ENCODE measurements at places on chromosomes 7 and 10.

DNA sequence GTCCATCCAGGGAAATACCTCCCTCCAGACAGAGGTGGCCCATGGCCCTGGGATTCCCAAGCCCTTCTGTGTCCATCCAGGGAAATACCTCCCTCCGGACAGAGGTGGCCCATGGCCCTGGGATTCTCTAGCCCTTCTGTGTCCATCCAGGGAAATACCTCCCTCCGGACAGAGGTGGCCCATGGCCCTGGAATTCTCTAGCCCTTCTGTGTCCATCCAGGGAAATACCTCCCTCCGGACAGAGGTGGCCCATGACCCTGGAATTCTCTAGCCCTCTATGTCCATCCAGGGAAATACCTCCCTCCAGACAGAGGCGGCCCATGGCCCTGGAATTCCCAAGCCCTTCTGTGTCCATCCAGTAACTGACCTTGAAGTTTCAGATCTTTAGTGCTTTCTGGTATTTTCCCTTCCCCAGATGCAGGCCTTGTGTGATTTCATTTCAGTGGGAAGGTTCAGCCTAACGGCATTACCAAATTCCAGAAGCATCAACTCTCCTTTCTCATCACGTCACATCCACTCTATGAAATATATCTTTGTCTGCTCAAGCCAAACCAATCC, 28.8 kb upstream of the DIP2C start:
- no peak for DNase-seq

DNA sequence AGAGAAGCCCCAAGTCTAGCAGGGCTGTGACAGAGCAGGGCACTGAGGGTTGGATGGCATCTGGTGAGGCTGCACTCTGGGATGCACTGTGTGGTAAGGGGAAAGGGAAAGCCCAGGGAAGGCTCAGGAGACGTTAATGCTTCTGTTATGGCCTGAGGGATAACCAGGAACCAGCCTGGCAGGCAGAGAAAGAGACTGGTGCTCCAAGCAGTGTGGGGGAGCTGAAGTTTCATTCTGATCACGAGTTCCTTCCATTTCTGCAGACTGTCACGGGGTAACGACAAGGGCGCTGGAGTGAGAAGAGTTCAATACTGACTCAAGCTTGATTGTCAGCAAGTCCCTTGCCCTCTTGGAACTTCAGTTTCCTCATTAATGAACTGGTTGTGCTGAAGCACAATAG, 730.9 kb downstream of the GRID1 start:
- no peak for DNase-seq

- peak; percentile 17 for DNase-seq
These were observed 45.2 kb upstream of the BHLHA15 start for GRCh38 chr7:98165827-98166667.

DNA sequence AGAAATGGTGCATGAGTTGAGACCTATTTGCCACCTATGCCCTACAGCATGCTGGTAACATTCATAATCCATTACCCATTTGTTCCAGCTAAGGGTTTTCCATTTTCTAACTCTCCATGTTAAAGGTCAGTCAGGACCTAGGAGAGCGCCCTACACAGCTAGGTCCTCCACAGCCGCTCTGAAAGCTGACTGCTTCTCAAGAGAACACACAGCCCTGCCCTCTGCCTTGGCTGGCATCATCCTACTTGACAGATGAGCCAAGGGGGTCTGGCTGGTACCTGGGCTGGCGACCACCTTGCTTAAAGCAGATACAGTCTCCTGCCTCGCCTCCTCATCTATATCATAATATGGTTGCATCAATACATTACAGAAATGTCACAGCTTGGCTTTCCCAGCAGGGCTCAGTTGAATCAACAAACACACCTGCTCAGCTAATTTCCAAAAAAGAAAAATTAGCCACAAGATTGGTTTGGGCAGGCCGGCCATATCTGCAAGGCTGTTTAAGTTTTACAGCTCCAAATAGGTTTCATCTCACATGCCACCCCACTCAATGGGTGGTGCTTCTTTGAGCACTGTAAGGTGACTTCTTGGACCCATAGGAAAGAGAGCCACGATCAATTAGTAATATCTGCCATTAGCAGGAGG, 17.3 kb downstream of the TLL2 start:
- no peak for DNase-seq

- no peak for DNase-seq
These were observed 2.0 kb downstream of the DBF4 start for GRCh38 chr7:87878208-87878735.

GRCh38 chr10:119542988-119543813, 682 bp upstream of the RGS10 start:
- peak; percentile 59 for DNase-seq

GRCh38 chr7:6631605-6632004, 5.5 kb upstream of the ZNF316 start:
- no peak for DNase-seq

DNA sequence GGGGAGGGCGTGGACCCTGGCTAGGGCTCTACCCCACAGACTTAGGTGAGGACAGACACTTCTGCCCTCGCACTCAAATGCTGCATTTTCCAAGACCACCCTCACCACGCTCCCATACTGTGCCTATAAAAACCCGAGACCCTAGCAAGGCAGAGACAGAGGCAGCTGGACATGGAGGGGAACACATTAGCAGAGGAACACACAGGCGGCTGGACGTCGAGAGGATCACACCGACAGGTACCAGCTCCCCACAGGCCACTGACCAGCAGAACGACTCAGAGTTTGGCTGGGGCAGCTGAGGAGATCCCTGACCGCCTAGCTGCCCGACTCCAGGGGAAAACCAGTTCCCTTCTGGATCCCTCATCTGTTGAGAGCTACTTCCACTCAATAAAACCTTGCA, 338.2 kb upstream of the SMIM30 start:
- no peak for DNase-seq

DNA sequence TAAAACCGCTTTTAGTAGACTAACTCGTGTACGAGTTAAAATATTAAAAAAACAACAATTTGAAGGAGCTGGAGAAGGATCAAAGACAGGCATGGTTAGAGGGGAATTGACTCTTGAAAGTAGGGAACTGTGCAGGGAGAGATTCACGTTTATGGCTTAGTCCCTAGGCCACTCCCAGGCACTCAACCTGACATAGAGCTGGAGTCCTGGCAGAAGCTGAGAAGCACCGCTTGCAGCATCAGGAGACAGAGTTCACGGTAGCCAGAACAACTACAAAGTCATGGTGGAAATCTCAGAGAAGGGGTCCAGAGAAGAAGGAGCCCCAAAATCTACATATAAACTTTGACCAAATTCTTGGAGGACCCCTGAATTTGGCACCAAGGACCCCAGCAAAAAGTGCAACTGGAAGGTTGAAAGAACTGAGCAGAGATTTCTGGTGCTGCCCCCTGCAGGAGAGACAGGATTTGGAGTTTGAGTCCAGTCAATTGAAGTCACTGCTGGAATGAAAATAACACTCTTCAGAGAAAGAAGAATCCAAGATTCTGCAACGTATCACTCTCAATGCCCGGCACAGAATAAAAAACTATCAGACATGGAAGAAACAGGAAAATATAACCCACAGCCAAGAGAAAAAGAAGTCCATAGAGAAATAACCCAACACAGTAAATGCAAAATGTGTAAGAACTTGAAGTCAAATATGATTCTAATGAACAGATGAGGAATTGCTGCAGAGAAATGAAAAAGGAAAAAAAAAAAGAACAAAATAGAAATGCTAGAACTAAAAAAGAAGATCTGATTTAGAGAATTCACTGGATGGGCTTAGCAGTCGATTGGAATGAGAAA, 493.3 kb upstream of the PODXL start:
- peak; percentile 2 for DNase-seq

GRCh38 chr7:76011442-76011861, 17.1 kb upstream of the TMEM120A start:
- DNase-seq: no peak

GRCh38 chr7:50864694-50865093, 82.0 kb upstream of the GRB10 start:
- DNase-seq: no peak

DNA sequence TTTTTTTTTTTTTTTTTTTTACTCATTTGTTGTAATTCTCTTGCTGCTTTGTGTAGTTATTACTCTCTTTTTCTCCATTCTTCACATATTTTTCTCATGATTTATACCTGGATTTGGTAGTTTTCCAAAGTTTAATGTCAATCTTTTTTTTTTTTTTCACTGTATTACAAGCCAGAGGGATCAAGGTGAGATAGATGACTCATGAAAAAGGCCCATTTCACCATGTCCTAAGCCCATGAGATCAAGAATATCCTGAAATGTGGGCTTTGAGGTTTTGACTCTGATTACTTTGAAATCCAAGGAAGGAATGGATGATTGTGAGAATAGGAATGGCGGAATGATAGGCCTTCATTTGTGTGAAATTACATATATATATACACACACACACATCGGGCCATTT, 31.1 kb downstream of the TAX1BP1 start:
- no peak for DNase-seq

GRCh38 chr10:96992721-96993120, 160.6 kb downstream of the LCOR start:
- no peak for DNase-seq

GRCh38 chr10:127587668-127588365, 38.7 kb downstream of the NPS start:
- DNase-seq: no peak

DNA sequence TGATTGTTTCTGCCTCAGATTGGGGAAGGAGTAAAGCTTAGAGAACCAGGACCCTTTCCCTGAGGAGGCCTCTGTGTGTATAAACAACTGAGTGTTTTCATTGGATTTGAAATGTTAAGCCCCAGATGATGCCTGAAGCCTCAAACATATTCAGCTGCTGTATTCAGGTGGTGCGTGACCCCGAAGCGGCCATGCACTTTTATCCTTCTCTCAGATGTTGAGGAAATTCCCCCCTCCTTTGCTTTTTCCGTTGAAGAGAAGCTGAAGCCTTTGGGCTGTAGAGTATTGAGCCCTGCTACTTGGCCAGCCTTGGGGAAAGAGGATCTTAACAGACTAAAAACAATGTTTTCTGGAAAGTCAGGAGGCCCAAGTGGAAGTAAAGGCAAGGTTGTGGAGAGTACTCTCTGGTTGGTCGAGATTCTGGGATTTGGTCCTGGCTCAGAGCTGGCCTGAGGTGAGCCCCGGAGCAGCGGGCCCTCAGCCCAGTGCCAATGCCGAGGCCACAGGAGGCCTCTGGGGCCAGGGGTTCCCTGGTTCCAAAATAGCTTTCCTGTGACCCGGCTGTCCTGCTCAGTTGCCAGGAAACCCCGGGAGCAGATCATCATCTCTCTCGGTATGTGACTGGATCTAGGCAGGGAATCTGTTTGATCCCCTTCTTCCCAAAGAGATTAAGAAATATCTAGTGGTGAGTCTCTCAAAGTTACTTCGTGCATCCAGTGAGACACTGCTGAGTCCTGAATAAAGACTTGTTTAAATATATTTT, 22.5 kb downstream of the FKBP6 start:
- DNase-seq: no peak

- no peak for DNase-seq
These were observed 150.0 kb downstream of the PRKAG2 start for GRCh38 chr7:151726652-151727578.

DNA sequence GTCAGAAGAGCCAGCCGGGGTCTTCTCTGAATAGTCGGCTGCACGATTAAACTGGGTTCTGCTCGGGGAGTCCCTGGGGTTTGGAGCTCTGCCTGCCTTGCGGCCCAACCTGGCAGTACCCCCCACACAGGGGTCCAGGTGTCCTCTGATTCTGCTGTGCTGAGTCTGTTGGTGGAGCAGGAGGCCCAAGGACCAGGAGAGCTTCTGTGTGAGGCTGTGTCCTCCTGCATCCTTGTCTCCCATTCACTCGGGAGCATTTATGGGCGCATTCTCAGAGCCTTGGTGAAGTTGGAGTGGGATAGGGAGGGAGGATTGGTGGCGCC, 14.2 kb downstream of the INPP5A start:
- DNase-seq: no peak

- DNase-seq: no peak
These were observed 108.8 kb downstream of the SMURF1 start for GRCh38 chr7:99034932-99035722.

DNA sequence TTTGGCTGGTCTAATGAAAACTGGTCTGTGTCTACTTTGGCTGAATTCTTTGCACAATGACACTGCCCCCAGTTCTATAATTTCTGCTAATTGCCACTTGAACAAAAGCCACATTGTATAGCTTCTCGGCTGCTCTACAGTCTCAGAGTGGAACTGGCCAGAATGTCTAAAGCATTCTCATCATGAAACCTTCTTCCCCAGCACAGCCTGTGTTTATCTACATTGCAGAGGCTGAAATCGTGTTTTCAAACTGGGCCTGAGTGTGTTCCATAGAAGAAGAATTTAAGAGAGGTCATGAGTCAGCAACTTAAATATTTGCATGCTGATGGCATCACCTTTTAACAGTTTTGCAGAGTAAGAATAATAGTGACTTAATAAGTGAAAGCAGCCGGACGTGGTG, 177.2 kb downstream of the BUB3 start:
- DNase-seq: no peak

- no peak for DNase-seq
These were observed 357.5 kb upstream of the BMPER start for GRCh38 chr7:33547880-33548279.

DNA sequence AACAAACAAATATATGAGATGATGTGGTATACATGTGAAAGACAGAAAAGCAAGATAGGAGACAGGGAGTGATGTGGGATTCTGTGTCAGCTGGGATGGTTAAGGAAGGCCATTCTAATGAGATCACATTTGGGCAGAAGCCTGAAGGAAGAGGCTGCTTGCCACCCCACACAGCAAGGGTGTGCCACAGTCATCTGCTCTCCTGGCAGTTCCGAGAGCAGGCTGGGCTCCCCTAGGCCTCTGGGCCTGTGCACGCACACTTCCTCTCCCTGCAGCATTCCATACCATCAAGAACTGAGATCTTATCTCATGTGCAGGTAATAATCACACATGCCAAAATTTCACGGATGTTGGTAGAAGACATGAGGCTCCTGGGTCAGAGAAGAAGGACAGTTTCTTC, 43.1 kb downstream of the SYPL1 start:
- DNase-seq: no peak

DNA sequence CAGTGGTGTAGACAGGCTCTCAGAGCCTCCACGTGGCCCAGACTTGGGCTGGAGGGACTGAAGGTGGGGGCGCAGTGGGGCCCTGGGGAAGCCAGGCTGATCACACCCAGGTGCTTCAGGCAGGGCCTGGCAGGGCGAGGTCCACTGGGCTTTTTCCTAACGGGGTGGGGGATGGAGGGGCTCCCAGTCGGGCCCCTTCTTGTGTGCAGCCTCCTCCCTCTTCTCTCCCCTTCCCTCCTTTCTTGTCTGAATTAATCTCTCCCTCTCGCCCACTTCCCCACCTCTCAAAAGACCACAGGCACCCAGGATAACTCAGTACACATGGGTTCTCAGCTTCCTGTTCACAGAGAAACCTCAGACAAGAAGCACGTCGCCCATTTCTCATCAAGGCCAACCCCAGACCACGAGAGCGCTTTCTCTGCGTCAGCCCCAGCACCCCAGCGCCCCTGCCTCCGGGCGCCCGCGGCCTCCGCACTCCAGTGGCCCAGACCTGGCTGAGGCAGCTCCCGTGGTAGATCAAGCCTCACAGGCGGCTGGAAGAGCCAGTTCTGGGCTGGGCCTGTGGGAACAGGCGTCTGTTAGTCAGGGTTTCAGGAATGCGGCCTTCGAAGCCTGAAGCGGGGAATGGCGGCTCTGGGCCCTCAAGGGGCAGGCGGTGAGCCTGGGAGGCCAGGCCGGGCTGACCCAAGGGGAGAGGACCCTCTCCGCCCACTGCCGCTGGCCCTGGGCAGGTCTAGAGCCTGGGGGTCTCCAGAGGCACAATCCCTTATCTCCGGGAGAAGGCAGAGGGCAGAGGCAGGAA, 50.6 kb downstream of the PWWP2B start:
- DNase-seq: peak; percentile 49

- DNase-seq: no peak
These were observed 108.8 kb upstream of the CSTF2T start for GRCh38 chr10:51808187-51808586.
